ENCODE measurements at places on chromosomes 4 and X.

- DNase-seq, result no peak
Observed at GRCh38 chr4:167088115-167088514, 146.2 kb downstream of the SPOCK3 start.

GRCh38 chrX:141936080-141936479 lies 32.4 kb downstream of the MAGEC1 start:
- no peak for DNase-seq

GRCh38 chr4:183289688-183290087 lies 30.4 kb downstream of the CLDN22 start:
- no peak for DNase-seq

DNA sequence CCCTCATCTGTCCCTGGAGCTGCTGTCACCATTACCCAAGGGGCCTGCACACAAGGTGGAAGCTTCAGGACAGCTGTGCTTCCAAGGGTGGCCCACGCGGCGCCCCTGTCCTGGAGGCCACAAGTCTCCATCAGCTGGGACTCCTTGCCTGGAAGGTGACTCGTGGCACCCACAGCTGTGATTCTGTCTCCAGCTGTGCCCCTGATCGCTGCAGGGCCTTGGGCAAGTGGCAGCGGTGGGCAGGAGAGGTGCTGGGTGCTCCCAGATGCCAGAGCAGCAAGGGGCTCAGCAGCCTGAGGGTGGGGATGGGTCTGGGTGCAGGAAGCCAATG lies 9.0 kb upstream of the DUSP9 start:
- no peak for DNase-seq

DNA sequence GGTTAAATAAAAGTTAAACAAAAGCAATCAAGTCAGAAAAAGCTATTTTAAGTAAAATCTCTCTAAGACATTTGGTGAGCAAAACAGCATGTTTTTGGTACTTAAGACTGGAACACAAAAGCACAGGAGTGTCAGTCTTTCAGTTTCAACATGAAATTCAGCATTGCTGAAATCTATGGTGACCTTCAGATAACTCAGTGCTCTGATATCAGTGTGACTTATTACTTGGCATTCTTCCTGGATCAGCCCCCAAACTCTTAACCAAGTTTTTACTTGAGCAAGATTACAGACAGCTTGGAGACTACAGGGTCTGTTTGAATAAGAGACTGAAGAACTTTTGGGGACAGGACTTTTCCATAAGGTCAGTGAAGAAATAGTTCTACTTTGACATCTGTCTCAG lies 437.2 kb downstream of the RAPGEF2 start:
- DNase-seq, result no peak

- no peak for DNase-seq
Observed at GRCh38 chrX:105910563-105911105, 88.3 kb downstream of the NRK start.

DNA sequence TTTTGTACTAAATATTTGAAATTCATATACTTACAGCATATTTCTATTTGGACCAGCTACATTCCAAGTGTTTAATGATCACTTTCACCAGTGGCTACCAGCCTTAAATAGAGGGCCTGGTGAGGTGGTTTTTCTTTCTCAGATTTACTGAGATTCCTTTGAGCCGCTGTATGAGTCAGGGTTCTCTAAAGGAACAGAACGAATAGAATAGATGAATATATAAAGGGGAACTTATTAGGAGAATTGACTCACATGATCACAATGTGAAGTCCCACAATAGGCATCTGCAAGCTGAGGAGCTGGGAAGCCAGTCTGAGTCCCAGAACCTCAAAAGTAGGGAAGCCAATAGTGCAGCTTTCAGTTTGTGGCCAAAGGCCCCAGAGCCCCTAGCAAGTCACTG lies 146.2 kb upstream of the TLL1 start:
- DNase-seq, result no peak

- DNase-seq, result no peak
Observed at GRCh38 chr4:110196871-110197528, 1.4 kb downstream of the ELOVL6 start.

Measured in GM19239 (cell line).